Activated CD8-positive, alpha-beta T cell treated with anti-CD3 and anti-CD28 coated beads, Interleukin-2, amount 10 ng/mL, durations not matched to agents 7 days and 5 days (primary cell): ENCODE measurements at places on chromosomes 16 and 17.
A peak's percentile ranks its signal among the peaks of the same experiment; 100 is the strongest.

- H3K36me3 ChIP-seq: peaks cover 65% of the 10 kb centered on the region
- no peak for DNase-seq
- no peaks in the 10 kb centered on the region for H3K27me3 ChIP-seq
Observed at GRCh38 chr16:17138801-17139200, 332.0 kb downstream of the XYLT1 start.

GRCh38 chr17:79563237-79564013, 47.4 kb downstream of the RBFOX3 start:
- H3K4me3 ChIP-seq: no peak overlapping the region
- DNase-seq: no peak
- peaks cover 4% of the 10 kb centered on the region for H3K27me3 ChIP-seq
- no peaks in the 10 kb centered on the region for H3K4me1 ChIP-seq
- no peak overlapping the region for H3K27ac ChIP-seq

- peak; percentile 42 for DNase-seq
- H3K27me3 ChIP-seq: no peaks in the 10 kb centered on the region
- peaks cover 27% of the 10 kb centered on the region for H3K4me1 ChIP-seq
- H3K27ac ChIP-seq: peak overlapping the region; percentile 68
- H3K36me3 ChIP-seq: peaks cover 9% of the 10 kb centered on the region
- peak overlapping the region; percentile 82 for H3K4me3 ChIP-seq
Observed at GRCh38 chr17:40219594-40220338, 662 bp downstream of the WIPF2 start.

- H3K4me3 ChIP-seq: peak overlapping the region; percentile 79
- H3K27me3 ChIP-seq: peaks cover 17% of the 10 kb centered on the region
- DNase-seq: peak; percentile 60
- peak overlapping the region; percentile 90 for H3K27ac ChIP-seq
- peaks cover 4% of the 10 kb centered on the region for H3K36me3 ChIP-seq
- H3K4me1 ChIP-seq: peaks cover 39% of the 10 kb centered on the region
Observed at GRCh38 chr16:3152027-3152276, 17.1 kb downstream of the ZNF213 start.

GRCh38 chr16:29988346-29989075, 6.9 kb downstream of the HIRIP3 start:
- H3K27me3 ChIP-seq: no peaks in the 10 kb centered on the region
- H3K27ac ChIP-seq: no peak overlapping the region
- DNase-seq: no peak
- H3K4me1 ChIP-seq: no peaks in the 10 kb centered on the region

DNA sequence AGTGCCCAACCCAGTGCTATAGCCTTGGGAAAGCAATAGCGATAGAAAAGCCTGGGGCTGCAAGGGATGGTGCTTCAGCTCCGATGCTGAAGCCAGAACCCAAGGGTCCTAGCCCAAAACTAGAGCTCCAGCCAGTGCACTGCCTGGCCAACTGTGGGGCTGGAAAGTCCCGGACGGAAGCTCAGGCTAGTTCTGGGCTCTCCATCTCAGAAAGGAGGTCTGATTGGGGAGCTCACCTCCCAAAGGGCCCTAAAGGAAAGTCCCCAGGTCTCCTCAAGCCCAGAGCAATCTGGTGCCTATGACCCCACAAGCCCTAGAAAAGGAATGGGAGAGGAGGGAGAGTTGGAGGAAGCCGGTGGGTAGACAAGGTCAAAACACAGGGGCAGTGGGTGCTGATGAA, 2.0 kb upstream of the ABCC3 start:
- H3K27me3 ChIP-seq: peaks cover 74% of the 10 kb centered on the region
- no peak overlapping the region for H3K4me3 ChIP-seq
- DNase-seq: no peak
- no peaks in the 10 kb centered on the region for H3K36me3 ChIP-seq
- no peak overlapping the region for H3K27ac ChIP-seq
- H3K4me1 ChIP-seq: peaks cover 7% of the 10 kb centered on the region

GRCh38 chr17:79163071-79163470, 88.4 kb downstream of the ENGASE start:
- DNase-seq: no peak
- no peaks in the 10 kb centered on the region for H3K27me3 ChIP-seq
- H3K4me3 ChIP-seq: no peak overlapping the region
- H3K36me3 ChIP-seq: no peaks in the 10 kb centered on the region

DNA sequence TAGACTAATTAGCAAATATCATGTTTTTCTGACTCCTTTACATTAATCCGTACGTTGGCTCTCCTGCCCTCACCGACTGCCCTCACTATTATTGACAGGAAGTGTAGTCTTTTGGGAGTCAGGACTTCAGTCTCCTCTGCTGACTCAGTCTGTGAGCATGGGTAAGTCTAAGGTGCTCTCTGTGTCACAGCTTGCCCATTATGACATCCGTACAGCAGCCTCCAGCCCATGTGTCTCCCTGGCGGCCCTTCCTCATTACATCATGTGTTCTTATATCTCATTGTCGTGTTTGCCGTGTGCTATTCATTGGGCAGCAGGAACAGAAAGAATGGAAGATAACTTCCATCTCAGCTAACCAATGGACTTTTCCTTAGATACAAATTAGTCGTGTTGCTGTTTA, 77.5 kb downstream of the MRTFB start:
- no peaks in the 10 kb centered on the region for H3K27me3 ChIP-seq
- no peak overlapping the region for H3K4me3 ChIP-seq
- H3K4me1 ChIP-seq: no peaks in the 10 kb centered on the region
- H3K27ac ChIP-seq: no peak overlapping the region
- no peak for DNase-seq

DNA sequence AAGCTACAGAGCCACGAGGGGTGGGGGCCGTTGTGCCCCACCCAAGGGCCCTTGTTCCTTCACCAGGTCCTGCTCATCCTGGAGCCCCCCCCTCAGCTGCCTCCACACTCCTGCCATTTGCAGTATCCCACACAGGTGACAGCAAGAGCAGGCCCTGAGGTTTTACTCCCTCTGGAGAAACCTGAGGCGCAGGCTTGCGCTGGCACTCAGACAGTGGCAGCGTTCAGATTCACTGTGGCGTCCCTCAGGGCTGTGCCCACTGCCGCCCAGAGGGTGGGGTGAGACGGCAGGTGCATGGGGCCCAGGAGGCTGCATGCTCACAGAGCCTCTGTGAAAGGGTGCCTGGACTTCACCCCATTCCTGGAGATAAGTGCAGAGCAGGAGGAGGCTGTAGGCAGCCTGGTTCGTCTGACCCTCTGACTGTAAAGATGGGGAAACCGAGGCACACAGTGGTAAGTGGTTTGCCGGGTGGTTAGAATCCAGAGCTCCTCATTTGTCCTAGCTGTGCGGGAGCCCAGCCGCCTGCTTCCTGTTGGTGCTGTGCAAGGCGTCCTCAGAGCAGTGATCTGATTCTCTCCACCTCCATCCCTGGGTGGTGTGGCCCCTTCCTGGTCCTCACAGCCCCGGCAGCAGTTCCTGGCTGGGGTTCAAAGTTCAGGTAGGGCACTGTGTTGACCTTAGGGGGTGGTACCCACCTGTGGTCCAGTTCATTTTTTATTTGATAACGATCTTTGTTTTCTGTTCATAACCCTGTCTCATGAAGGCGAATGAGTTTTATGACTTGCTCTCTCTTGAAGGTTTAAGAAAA, 1.6 kb downstream of the SPIRE2 start:
- H3K27me3 ChIP-seq: peaks cover 28% of the 10 kb centered on the region
- H3K4me3 ChIP-seq: no peak overlapping the region
- peaks cover 3% of the 10 kb centered on the region for H3K4me1 ChIP-seq
- DNase-seq: no peak

- DNase-seq: no peak
- H3K27me3 ChIP-seq: no peaks in the 10 kb centered on the region
- H3K4me1 ChIP-seq: peaks cover 52% of the 10 kb centered on the region
- peak overlapping the region; percentile 39 for H3K27ac ChIP-seq
- H3K36me3 ChIP-seq: peaks cover 2% of the 10 kb centered on the region
Observed at GRCh38 chr16:50195276-50195675, 42.2 kb downstream of the TENT4B start.

- peaks cover 5% of the 10 kb centered on the region for H3K27me3 ChIP-seq
- peaks cover 41% of the 10 kb centered on the region for H3K4me1 ChIP-seq
- H3K4me3 ChIP-seq: no peak overlapping the region
- H3K27ac ChIP-seq: no peak overlapping the region
- H3K36me3 ChIP-seq: peaks cover 20% of the 10 kb centered on the region
Observed at GRCh38 chr17:47225436-47225858, 16.3 kb downstream of the MYL4 start.

DNA sequence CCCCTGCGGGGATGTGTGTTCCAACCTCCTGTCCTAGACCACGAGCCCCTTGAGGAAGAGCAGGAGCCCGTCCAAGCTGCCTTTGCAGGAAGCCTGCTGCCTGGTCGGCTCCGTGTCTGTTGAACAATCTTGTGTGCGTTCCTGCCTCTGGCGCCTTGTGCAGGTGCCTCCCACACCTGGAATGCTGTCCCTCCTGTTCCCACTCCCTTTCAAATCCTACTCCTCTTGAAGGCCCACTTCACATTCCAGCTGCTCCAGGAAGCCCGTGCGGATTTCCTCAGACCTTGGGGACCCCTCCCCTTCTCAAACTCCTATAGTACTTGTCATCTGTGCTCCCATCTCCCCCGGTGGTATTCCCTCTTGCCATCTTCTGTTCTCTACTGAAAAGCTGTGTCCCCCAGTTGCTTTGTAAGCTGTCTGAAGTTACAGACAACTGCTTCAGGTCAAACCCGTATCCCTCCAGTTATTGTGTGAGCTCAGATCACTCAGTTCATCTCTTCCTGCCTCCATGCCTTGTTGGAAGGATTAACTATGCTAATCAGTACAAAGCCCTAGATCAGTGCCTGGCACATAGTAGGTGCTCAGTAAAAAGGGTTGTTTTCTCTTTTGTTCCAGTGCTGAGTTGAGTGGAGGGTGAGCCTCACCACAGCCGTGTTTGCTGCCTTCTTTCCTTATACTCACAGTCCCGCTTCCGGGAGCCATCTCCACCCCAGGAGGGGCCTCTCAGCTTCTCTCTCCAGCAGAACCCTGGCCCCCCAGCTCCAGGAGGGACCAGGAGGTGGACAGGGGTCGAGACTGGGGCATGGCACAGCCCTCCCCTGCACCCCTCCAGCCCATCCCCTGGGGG, 241.8 kb upstream of the CIBAR2 start:
- H3K36me3 ChIP-seq: no peaks in the 10 kb centered on the region
- no peak overlapping the region for H3K4me3 ChIP-seq
- no peaks in the 10 kb centered on the region for H3K4me1 ChIP-seq
- no peak overlapping the region for H3K27ac ChIP-seq

GRCh38 chr17:16652847-16653366, 743 bp downstream of the ZNF624 start:
- no peak for DNase-seq
- H3K36me3 ChIP-seq: peaks cover 5% of the 10 kb centered on the region
- peak overlapping the region; percentile 56 for H3K27ac ChIP-seq
- H3K4me3 ChIP-seq: peak overlapping the region; percentile 81
- peaks cover 11% of the 10 kb centered on the region for H3K27me3 ChIP-seq

GRCh38 chr16:21628121-21628726, 24.2 kb downstream of the IGSF6 start:
- H3K27me3 ChIP-seq: no peaks in the 10 kb centered on the region
- H3K4me1 ChIP-seq: peaks cover 43% of the 10 kb centered on the region
- H3K36me3 ChIP-seq: peaks cover 56% of the 10 kb centered on the region
- DNase-seq: no peak

- peaks cover 74% of the 10 kb centered on the region for H3K36me3 ChIP-seq
- no peak for DNase-seq
- peak overlapping the region; percentile 77 for H3K27ac ChIP-seq
- peaks cover 46% of the 10 kb centered on the region for H3K4me1 ChIP-seq
Observed at GRCh38 chr17:64056269-64057005, 36.0 kb upstream of the ICAM2 start.

- peaks cover 14% of the 10 kb centered on the region for H3K27me3 ChIP-seq
- no peak overlapping the region for H3K27ac ChIP-seq
- no peaks in the 10 kb centered on the region for H3K4me1 ChIP-seq
- H3K4me3 ChIP-seq: no peak overlapping the region
- no peaks in the 10 kb centered on the region for H3K36me3 ChIP-seq
- no peak for DNase-seq
Observed at GRCh38 chr16:66391726-66392670, 25.5 kb downstream of the CDH5 start.

GRCh38 chr17:1714980-1715802, 5.0 kb upstream of the TLCD2 start:
- DNase-seq: peak; percentile 58
- H3K36me3 ChIP-seq: peaks cover 11% of the 10 kb centered on the region
- peak overlapping the region; percentile 52 for H3K27ac ChIP-seq
- H3K27me3 ChIP-seq: peaks cover 15% of the 10 kb centered on the region
